ENCODE measurements at places on chromosomes 2 and 18. TPM values are rescaled to one million over a fixed set of nuclear protein-coding genes. Genes with fewer than 3 reads are reported as not detected.

The NT5DC4 gene
- total RNA-seq: not detected

The RUFY4 gene
- not detected for total RNA-seq

The GKN1 gene
- not detected for total RNA-seq

The HAAO gene
- not detected for total RNA-seq

The ANKRD62 gene
- total RNA-seq: not detected

The CFC1 gene
- total RNA-seq: not detected

The TMBIM1 gene
- total RNA-seq: 212 TPM

The CRYBA2 gene
- not detected for total RNA-seq

The CTNNA2 gene
- total RNA-seq: 2.7 TPM

The TMX3 gene
- 96.9 TPM for total RNA-seq

The NYAP2 gene
- not detected for total RNA-seq

The LOXL3 gene
- 3.4 TPM for total RNA-seq

The NEURL3 gene
- not detected for total RNA-seq

The SPAG16 gene
- 27.8 TPM for total RNA-seq

DNA sequence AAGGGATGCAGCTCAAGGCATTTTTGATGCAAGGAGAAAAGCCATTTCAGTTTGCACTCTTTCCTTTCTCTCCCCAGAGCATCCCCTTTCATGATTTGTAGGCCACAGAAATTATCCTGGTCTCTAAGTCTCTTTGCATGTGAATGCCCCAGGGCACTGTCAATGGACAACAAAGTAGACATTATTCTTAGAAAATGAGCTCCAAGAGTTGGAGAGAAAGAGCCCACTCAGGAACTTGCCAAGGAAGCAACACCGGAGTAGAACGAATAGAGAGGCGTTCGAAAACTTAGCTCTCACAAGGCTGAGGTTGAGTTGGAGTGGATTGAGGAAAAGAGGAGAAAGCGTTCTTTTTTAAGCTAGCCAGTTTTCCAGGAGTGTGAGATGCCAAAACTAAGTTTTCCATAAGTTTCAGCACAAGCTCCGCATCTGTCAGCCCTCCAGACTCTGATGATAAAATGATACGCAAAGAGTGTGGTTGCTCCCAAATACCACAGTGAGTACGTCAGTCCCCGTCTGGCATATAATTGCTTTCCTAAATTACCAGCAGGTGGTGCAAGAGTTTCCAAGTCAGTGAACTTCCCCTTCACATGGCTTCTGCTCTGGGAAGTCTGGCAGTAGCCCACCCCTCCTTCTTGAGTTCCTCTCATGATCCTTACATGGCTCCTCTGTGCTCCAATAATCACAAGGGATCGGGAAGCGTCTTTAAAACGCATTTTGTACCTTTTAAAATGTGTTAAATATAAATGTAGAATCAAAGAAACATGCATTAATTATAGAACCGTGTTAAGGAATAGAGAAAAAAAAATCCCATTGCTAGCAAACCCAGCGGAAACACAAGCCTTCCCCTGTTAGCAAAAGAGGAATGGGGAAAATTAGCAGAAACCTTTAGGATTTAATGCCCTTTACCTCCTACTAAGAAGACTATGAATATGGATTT lies 1060.6 kb upstream of the FANCL start:
- DNase-seq: peak; percentile 28

DNA sequence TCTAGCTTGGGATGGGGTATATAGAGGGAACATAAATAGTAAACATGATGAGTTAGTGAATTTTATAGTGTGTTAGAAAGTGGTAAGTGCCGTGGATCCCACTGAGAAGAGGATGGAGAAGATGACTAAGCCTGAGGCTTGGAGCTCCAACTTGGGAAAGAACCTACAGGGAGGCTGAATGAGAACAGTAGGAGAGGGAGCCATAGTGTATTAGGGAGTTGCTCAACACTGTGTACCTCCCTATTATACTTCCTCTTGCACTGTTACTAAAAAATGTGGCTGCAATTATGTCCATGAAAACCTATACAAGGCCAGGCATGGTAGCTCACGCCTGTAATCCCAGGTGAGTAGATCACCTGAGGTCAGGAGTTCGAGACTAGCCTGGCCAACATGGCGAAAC lies 2.9 kb upstream of the SLC19A3 start:
- no peak for DNase-seq

DNA sequence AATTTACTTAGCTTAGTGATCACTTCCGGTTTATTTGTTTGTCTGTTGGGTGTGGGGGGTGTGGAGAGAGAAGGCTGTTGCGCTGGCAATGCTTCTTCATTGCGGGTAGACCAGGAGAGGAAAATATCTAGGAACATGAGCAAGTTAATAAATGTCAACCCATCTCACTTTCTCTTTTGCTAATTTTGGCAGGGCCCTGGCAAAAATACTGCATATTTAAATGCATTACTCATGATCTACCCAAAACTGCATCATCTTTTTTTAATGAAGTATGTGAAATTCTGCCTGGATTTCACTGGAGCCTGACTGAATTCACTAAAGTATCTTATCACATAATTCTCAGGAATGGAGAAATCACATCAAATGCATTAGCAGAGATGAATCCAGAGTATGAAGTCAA lies 1131.0 kb upstream of the NXPH2 start:
- DNase-seq: no peak

DNA sequence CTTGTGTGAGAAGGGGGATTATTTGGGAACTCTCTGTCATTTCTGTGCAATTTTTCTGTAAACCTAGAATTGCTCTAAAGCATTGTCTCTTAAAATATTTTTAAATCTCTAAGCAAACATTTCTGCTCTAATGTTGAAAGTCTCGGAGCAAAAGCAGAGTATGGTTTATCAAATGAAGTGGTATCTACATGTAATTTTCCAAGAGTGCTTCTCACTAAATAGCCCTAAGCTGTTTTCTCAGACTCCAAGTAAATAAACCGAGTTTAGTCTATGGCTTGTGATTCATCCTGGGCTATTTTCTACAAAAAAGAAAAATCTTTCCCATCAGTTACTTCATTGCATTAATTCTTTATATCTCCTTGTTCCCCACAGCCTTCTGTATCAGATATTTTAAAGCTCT lies 90.8 kb downstream of the METTL4 start:
- no peak for DNase-seq

GRCh38 chr18:2983296-2983695 lies 29.6 kb downstream of the LPIN2 start:
- no peak for DNase-seq

- DNase-seq: peak; percentile 40
Observed at GRCh38 chr2:201406077-201406662, 45.1 kb downstream of the TRAK2 start.

GRCh38 chr2:227191367-227191766 lies 26.9 kb downstream of the COL4A3 start:
- DNase-seq: peak; percentile 75

DNA sequence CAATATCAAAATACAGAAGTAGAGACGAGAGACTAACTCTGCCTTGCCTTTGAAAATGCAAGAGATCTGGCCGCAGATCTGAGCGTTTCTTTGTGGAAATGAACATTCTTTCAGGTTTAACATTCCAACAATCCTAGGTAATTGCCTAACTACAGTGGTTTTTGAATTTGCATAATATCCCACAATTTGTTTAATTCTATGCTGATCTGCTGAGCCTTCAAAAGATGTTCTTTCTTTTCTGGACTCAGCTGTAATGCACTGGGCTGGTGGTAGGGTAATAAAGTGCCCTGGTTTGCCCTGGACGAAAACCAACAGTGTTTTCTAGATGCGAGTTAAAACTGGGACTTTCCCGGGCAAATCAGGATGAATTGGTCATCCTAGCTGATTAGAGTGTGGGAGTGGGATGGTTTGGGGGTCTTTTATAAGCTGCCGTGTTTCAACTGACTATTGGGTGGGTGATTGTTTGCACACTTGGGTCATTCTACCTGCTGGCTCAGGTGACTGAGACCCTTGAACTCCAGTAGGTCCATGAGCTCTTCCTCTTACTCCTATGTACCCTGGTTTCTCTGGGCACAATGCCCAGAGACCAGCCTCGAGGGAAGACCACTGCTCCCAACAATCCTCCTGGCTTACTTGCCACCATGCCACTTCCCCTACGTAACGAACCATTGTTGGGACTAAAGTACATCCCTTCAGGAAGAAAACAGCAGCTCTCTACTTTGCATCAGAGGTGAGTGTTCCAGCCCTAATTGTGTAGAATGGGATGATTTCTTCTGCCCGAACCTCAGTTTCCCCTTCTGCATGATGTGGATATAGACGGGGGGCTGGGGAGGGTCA lies 3.4 kb upstream of the PAX8 start:
- DNase-seq: no peak

- no peak for DNase-seq
Observed at GRCh38 chr2:109662889-109663288, 48.7 kb downstream of the SOWAHC start.

DNA sequence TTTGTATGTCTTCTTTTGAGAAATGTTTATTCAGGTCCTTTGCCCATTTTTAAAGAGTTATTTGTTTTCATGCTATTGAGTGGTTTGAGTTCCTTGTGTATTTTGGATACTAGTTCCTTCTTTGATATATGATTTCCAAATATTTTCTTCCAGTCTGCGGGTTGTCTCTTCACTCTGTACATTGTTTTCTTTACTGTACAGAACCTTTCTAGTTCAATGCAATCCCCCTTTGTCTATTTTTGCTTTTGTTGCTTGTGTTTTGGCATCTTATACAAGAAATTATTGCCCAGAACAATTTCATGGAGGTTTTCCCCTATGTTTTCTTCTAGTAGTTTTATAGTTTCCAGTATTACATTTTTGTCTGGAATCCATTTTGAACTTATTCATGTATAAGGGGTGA lies 62.5 kb upstream of the ACVR1C start:
- DNase-seq: no peak

- no peak for DNase-seq
Observed at GRCh38 chr2:37738266-37738885, 66.9 kb upstream of the CDC42EP3 start.
